NCI-H1092 (cell line): ENCODE measurements at places on chromosomes 1 and 21.

- no peak for DNase-seq
These were observed 56.1 kb downstream of the TOR1AIP2 start for GRCh38 chr1:179821524-179821923.

GRCh38 chr1:168910403-168910802 lies 181.4 kb upstream of the DPT start:
- no peak for DNase-seq

- DNase-seq = no peak
These were observed 173.7 kb downstream of the ZBTB18 start for GRCh38 chr1:244224487-244225430.

DNA sequence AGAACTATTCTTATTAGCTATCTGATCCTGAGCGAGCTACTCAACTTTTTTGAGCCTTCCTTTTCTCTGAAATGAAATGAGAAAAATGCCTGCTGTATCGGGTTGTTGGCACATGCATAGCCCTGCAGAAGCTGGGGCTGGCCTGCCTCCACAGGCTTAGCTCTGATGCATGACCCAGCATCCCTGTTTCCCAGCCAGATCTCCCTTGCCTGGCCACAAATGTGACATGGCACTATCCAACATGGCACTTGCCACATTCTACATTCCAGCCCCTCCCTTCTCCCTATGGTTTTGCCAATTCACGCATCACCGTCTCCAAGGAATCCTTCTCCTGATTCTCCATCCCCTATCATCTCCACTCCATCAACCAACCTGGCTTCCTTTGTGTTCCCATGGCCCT lies 13.8 kb downstream of the RNU5D-1 start:
- no peak for DNase-seq

- no peak for DNase-seq
These were observed 12.7 kb downstream of the PAFAH2 start for GRCh38 chr1:25985171-25985570.

- DNase-seq = no peak
These were observed 257.0 kb upstream of the TMEM51 start for GRCh38 chr1:14896381-14897079.

DNA sequence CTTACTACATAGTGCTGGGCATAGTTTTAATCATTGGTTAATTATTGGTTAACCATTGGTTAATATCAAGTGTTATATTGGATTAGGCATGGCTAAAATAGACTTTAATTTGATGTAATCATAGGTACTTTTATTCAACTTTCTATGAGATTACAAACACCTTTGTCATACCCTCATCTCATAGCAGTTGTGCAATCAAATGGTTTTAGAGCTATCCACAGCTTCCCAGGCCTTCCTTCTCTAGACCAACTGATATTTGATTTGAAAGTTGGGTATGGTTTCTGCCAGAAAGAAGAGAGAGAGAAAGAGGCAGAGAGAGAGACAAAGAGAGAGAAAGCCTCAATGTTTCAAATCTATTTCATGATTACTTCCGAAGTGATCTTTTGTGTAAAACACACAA lies 9.6 kb upstream of the RGS1 start:
- no peak for DNase-seq

- DNase-seq = no peak
These were observed 39.5 kb downstream of the TGFB2 start for GRCh38 chr1:218384581-218384993.

DNA sequence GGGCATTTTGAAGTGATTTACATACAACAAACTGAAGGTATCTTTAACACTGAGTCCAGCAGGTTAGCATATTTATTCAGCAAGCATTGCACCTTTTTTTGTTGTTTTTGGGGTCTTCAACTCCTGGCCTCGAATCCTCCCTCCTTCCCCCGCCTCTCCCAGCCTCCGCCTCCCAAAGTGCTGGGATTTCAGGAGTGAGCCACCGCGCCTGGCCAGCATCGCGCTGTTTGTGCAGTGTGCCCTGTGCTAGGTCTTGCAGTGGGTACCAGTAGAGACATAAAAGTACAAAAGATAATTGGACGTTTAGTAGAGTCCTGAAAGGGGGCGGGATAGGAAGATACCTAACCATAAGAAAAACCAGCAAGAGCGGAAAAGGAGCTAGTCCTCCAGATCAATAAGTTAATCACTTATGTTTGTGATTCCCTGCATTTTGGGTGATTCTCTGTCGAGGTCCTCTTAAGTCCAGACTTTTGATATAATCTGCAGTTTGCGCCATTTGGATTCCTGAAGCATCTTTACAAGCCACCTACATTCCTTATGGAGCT lies 111.8 kb downstream of the OSBPL9 start:
- DNase-seq = no peak

DNA sequence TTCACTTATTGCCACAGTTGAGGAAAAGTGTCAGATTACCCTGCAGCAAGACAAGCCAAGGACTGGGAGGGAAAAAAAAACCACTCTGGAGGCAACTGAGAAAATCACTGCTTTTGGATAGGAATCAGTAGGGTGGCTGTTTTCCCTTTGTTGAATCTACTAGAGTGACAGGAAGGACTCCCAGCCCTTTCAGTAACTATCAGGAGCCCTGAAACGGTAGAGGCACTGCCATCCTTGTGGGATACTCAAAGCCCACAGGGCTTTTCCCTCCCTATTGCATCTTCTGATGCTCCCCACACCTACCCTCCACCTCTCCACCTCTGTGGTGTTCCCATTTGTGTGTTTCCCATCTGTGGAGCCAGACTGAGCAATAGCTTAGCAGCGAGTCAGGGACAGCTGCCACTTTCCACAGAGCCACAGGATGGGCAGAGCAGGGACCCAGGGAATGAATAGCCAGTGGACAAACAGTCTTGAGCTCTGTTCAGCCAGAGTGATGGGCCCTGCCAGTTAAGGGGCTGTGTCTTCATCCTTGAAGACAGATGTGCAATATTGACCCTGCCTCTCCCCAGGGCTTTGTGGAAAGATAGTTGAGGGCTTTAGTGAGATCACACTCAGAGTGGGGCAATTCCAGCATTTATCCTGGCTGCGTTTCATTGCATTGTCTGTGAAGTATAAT lies 13.9 kb downstream of the UBIAD1 start:
- no peak for DNase-seq

- DNase-seq = no peak
These were observed 6.0 kb upstream of the LCE1F start for GRCh38 chr1:152768847-152769533.

- no peak for DNase-seq
These were observed 162.7 kb upstream of the COL6A1 start for GRCh38 chr21:45818904-45819285.

- DNase-seq = no peak
These were observed 4.5 kb downstream of the IRF2BP2 start for GRCh38 chr1:234605399-234605982.

- DNase-seq = no peak
These were observed 444.2 kb downstream of the SETD4 start for GRCh38 chr21:35616090-35616489.

DNA sequence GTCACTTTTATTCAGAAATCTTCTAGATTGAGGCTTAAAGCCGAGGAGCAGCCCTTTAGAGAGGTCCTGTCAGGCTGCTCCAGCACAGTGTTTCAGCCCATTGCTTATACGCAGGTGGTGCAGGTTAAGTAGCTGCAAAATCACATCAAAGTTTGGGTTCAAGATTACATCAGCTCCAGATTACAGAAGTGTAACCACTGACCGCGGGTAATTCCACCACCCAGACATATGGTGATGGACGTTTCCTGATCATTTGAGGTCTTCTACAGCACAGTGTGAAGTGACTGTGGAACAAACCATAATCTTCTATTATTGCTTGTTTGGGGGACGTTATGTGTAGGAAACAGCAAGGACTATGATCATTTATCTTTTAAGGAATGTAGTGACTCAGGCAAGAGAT lies 11.8 kb downstream of the C1orf115 start:
- no peak for DNase-seq

GRCh38 chr1:180402551-180402950 lies 99.8 kb downstream of the ACBD6 start:
- DNase-seq = no peak

DNA sequence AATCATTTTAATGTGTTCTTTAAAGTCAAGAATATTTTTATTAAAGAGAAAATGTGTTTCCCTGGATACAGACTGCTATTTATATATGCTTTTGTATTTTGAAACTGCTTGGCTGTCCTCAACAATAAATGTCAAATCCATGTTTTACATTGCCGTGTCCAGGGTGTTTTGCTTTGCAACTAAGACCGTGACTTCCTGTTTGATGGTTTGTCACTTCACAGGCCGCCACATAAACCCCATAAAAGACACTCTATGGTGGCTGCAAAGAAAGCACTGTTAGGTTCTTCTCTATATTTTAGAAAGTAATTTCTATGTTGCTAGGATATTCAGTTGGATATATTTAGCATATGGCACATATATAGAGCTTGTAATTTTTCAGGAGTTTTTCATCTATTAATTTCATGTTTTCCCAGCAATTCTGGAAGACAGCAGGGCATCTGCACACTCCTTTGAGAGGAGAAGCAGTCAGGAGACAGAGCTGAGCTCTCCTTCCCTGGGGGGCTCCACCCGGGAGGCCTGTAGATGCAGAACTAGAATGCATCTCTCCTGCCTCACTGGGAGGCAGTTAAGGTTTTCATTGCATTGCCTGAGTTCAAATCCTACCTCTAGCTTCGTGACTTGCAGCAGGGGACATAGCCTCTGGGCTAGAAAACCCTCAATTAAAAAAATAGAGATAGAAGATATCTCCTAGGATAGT lies 33.1 kb downstream of the PRDM2 start:
- DNase-seq = no peak

DNA sequence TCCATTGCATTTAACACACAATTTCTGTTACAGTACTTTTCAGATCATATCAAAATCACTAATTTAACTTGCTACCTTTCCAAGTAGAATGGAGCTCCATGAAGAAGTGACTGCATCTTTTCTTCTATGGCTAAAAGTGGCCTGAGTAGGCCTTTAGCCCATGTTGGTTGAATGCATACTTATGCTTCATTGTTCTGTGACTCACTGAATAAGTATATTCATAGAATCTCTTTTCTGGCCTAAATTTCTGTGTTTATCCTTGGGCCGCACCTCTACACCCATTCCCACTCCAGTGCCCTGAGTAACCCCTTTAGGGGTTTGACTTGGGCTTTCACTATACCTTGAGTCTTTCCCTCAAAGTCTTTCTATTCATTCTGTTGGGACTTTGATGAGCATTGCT lies 42.1 kb upstream of the ARHGAP29 start:
- no peak for DNase-seq

DNA sequence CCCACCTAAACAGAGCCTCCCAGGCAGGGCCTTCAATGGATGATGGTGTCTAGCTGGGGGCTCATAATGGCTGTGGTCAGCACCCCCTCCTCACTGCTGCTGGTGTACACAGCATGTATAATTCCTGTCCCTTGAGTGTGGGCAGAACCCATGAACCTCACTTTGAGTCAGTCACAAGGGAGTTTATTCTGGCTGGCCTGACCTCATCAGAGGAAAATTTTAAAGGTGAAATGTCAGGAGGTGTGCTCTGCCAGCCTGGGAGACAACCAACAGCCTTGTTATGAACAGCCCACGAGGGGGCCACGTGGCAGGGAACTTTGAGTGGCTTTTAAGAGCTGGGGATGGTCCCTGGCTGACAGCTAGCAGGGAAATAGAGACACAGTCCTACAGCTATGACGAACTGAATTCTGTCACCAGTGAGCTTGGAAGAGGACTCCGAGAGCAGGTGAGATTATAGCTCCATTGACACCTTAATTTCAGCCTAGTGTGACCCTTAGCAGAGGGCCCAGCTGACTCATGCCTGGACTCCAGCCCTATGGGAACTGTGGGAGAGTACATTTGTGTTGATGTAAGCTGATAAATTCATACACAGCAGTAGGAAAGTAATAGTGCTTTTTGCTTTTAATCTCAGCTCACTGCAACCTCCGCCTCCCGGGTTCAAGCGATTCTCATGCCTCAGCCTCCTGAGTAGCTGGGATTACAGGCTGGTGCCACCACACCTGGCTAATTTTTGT lies 73.5 kb upstream of the RUNX3 start:
- DNase-seq = no peak

GRCh38 chr21:41536076-41536826 lies 28.3 kb upstream of the TMPRSS2 start:
- no peak for DNase-seq

DNA sequence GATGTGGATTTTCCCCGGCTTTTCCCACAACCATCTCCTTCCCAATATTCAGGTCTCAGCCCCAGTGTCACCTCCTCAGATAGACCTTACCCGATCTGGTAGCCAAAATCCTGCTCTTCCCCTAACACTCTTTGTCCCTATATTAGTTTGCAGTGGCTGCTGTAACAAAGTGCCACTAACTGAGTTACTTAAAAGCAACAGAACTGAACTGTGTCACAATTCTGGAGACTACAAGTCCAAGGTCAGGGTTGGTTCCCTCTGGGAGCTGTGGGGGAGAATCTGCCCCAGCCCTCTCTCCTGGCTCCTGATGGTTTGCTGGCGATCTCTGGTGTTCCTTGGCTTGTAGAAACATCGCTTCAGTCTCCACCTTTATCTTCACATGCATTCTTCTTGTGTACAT lies 64.0 kb downstream of the NENF start:
- no peak for DNase-seq

DNA sequence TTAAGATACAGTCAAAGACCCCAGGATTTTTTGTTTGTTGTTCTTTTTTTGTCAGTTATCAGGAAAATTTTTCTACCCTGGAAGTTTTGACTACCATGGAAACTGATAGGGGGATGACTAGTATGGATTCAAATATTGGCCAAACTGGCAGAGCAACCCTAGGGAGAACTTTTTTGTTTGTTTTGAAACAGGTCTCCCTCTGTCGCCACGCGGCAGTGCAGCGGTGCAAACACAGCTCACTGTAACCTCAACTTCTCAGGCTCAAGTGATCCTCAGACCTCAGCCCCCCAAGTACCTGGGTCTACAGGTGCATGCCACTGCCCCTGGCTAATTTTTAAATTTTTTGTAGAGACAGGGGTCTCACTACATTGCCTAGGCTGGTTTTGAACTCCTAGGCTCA lies 46.6 kb downstream of the TOR3A start:
- no peak for DNase-seq

GRCh38 chr1:97004054-97004453 lies 282.5 kb downstream of the PTBP2 start:
- no peak for DNase-seq

- no peak for DNase-seq
These were observed 606 bp upstream of the FMO4 start for GRCh38 chr1:171313319-171313834.

GRCh38 chr1:44587796-44588460 lies 86.4 kb downstream of the TMEM53 start:
- DNase-seq = peak; percentile 64

GRCh38 chr1:58921342-58921741 lies 137.5 kb upstream of the JUN start:
- DNase-seq = no peak

- DNase-seq = no peak
These were observed 125.0 kb upstream of the JUN start for GRCh38 chr1:58908561-58909560.

- no peak for DNase-seq
These were observed 344.1 kb downstream of the DISC1 start for GRCh38 chr1:231970684-231971083.

GRCh38 chr1:1306661-1307260 lies 969 bp downstream of the ACAP3 start:
- DNase-seq = no peak
